ENCODE measurements at places on chromosomes 4 and X. TPM values are rescaled to one million over a fixed set of nuclear protein-coding genes. Genes with fewer than 3 reads are reported as not detected.

The NEUROG2 gene
- 1.2 TPM for total RNA-seq

The CHST7 gene
- total RNA-seq: 1.2 TPM

The S100G gene
- 30.8 TPM for total RNA-seq

The ARR3 gene
- not detected for total RNA-seq

The KLHL13 gene
- 5.2 TPM for total RNA-seq

The PHKA2 gene
- 55.7 TPM for total RNA-seq

The FGF16 gene
- not detected for total RNA-seq

The AMBN gene
- 0.36 TPM for total RNA-seq

The CLIC2 gene
- total RNA-seq: 1.3 TPM

The MGARP gene
- 1.7 TPM for total RNA-seq

The CXorf49 gene
- total RNA-seq: not detected

The GPRASP1 gene
- 2.8 TPM for total RNA-seq

The CXCL11 gene
- not detected for total RNA-seq

The ABCG2 gene
- total RNA-seq: 21.5 TPM

The TMPRSS11B gene
- total RNA-seq: 3.1 TPM

The SMIM31 gene
- not detected for total RNA-seq

The CTAG2 gene
- not detected for total RNA-seq

The CLNK gene
- total RNA-seq: not detected

The NIPAL1 gene
- total RNA-seq: 13.9 TPM

The MAGEB2 gene
- total RNA-seq: not detected

The GLRA2 gene
- 0.38 TPM for total RNA-seq

The DUSP9 gene
- 9.5 TPM for total RNA-seq

The PPP2R2C gene
- 10.8 TPM for total RNA-seq

The WWC2 gene
- total RNA-seq: 23.9 TPM

The MAGEE2 gene
- not detected for total RNA-seq

The BEND4 gene
- total RNA-seq: 0.14 TPM

The RTL9 gene
- total RNA-seq: 0.39 TPM

The ZNF827 gene
- 39.9 TPM for total RNA-seq

Measured in type B pancreatic cell (in vitro differentiated cells).